Effector CD4-positive, alpha-beta T cell (primary cell): ENCODE measurements at places on chromosomes 16 and 17.
A peak's percentile ranks its signal among the peaks of the same experiment; 100 is the strongest.

- DNase-seq = no peak
Observed at GRCh38 chr17:3817851-3818605, 17.0 kb upstream of the ITGAE start.

- DNase-seq = no peak
Observed at GRCh38 chr17:34683390-34683789, 104.0 kb downstream of the TMEM132E start.

DNA sequence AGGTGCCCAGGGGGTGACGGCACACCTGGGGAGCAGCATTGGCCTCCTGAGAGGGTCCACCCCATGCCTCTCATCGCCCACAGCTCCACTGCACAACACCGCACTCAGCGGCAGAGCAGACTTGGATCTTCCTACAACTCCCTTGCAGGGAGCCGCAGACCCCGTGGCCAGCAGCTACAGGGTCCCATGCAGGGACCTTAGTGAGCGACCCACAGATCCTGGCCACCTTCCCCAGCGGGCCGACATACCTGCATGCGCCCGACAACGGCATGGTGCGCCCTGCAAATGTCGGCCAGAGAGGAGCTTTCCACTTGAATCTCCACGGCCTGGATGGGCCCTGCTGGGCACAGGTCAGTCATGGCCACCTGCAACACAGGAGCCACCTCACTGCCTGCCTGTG is 8.4 kb downstream of the FAAP100 start:
- DNase-seq = no peak

- no peak for DNase-seq
Observed at GRCh38 chr16:17885659-17886207, 415.0 kb upstream of the XYLT1 start.

DNA sequence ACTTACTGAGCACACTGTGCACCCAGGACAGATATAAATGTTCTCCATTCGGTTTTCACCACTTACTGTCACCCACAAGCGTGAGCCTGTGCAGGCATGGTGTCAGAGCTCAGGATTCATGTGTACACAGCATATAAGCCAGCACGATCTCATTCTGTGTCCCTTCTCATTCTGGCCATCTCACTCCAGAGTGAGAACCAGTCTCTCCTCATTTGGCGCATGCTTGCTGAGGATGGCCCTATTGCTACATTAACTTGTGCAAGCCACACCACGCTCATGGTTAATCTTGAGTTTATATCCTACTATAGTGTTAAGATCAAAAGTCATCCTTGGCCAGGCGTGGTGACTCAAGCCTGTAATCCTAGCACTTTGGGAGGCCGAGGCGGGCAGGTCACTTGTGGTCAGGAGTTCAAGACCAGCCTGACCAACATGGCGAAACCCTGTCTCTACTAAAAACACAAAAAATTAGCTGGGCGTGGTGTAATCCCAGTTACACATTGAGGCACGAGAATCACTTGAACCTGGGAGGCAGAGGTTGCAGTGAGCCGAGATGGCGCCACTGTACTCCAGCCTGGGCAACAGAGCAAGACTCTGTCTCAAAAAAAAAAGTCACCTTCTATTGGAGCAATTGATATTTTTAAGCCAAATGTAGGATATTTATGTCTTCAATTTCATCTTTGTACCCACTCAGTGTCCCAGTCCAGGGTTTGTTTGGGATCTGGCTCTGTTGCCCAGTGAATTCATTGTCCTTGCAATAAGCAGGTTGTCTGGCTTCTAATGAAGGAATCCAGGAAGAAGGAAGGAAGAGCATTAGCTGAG is 20.9 kb downstream of the SOCS1 start:
- no peak for DNase-seq

- no peak for DNase-seq
Observed at GRCh38 chr17:13502263-13502662, 99.5 kb downstream of the HS3ST3A1 start.

- DNase-seq = no peak
Observed at GRCh38 chr17:9108146-9108545, 86.8 kb downstream of the NTN1 start.

- no peak for DNase-seq
Observed at GRCh38 chr16:85908889-85909589, 10.1 kb downstream of the IRF8 start.

GRCh38 chr16:21302454-21302853 is 24.4 kb upstream of the CRYM start:
- no peak for DNase-seq

GRCh38 chr17:79073706-79074088 is 927 bp upstream of the ENGASE start:
- no peak for DNase-seq

DNA sequence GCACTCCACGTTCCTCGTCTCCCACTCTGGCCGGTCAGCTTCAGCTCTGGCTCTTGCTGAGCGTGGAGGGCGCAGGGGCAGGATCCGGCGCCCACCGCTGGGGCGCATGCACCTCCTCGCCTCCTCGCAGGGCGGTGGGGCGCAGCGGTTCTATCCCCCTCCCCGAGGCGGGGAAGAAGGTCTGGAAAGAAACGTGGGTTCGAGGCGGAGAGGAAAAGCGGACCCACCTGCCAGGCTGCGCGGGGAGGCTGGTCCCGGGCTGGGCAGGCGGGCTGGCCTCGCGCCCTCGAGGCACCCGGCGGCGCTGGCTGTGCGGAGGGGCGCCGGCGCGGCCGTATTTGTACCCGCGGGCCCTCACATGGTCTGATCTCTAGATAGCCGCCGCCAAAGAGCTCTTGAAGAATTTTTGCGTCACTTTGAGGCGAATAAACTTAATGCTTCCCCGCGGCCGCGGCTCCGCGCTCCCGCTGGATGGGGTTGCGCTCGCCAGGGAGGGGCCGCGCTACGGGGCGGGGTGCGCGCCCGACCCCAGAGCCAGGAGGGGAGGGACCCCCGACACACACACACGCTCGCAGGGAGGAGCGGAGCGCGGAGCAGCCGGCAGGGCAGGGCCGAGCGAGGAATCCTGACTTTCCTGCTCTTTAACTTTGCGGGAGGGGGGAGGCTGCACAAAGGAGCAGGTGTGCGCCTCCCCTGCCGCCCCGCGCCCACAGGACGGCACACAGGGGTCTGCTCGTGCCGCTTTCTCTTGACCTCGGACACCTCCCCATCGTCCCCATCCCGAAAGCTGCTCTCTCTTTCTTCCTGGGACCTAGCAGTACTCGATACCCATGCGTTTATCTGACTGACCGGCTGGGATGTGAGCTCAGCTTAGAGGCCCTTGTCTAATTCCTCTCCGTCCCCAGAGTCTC is at the start of gene SLC6A4:
TSS of gene SLC6A4 (minus strand) at position 312 of the 911 bp plus-strand sequence. CDS start 13,739 bp downstream, outside the sequence.
- DNase-seq = no peak

DNA sequence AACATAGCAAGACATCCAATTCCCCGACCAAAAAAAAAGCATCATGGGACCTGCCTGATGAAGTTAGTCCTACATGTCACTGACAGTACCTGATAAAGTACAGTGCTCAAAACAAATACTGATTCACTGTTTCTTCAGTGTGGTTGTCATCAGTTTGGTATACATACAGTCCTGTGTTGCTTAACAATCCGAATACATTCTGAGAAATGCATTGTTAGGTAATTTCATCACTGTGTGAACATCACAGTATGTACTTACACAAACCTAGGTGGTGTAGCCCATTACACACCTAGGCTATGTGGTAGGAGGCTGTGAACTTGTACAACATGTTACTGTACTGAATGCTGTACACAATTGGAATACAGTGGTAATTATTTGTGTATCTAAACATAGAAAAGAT is 19.0 kb upstream of the FA2H start:
- DNase-seq = no peak

GRCh38 chr17:58280480-58281217 is at the start of gene MPO:
Gene MPO, minus strand, starts transcription at chr17:58280935. Its CDS starts 177 bp downstream, at chr17:58280758.
- no peak for DNase-seq

- DNase-seq = peak; percentile 66
Observed at GRCh38 chr17:58513965-58514769, at the start of gene MTMR4. Gene MTMR4, minus strand, starts transcription at chr17:58514638. Its CDS starts 231 bp downstream, at chr17:58514407.

- DNase-seq = no peak
Observed at GRCh38 chr16:28923652-28924398, 1.2 kb downstream of the RABEP2 start.

GRCh38 chr16:78770353-78771091 is 671.1 kb downstream of the WWOX start:
- peak; percentile 79 for DNase-seq

GRCh38 chr17:44773140-44773539 is 14.4 kb downstream of the ADAM11 start:
- DNase-seq = no peak

DNA sequence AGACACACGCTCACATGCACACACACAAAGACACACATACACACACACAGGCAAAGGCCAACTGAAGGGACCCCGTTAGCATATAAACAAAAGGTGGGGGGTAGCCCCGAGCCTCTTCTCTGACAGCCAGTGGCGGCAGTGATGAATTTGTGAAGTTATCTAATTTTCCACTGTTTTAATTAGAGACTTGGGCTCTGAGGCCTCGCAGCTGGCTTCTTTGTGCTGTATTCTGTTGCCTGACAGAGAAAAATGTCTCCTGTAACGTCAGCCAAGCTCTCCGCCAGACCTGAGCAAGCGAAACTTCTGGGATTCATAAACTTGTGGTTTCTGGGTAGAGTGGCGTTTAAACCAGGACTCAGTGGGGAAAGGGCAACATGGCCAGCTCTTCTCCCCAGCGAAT is 113.9 kb upstream of the FOXF1 start:
- no peak for DNase-seq

GRCh38 chr16:49494474-49494873 is 120.9 kb downstream of the C16orf78 start:
- no peak for DNase-seq

DNA sequence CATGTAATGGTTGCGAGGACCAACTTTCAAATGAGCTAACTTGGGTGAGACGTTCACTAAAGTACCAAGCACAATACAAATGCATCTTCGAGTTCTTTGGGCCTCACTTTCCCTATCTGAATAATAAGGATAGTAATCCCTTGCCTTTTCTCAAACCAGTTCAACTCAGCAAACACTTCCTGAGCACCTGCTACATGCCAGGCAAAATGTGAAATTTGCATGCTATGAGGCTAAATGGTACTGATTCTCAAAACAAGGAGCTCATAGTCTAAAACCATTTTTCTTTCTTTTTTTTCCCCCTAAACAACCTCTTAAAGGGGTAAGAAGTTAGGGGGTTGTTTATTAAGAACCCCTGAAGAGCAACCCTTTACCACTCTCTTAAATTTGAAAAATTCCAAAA is 101.4 kb upstream of the HLF start:
- DNase-seq = no peak

DNA sequence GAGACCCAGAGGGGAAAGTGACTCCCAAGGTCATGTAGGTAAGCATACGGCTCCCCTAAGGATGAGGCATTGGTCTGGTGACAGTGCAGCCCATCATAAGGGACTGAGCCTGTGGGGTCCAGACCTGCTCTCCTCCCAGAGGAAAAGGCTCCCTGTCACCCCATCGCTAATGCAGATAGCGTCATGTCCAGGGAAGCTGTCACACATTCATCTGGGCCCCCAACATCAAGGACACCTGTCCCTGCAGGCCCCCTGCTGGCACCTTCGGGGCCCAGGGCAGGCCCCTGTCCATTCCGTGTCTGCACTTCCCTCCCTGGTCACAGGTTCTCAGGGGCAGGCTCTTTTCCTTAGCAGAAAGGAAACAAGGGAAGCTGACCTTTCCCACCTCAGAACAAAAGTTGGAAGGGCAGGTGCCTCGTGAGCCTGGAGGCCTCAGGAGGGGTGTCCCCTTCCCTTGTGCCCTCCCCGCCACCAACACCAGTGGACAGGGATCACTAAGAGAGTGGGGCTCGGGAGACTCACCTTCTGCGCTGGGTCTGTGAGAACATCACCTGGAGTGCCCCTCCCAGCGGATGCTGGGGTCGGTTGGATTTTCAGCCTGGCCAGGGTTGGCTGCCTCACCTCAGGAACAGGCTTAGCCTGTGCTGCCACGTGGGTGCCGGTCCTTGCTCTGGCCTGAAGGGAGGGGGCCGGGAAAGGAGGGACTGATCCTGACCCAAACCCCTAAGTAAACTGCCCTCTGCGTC is 17.3 kb upstream of the LASP1NB start:
- no peak for DNase-seq
